A375 (cell line): ENCODE measurements at places on chromosomes 16 and 17. TPM values are rescaled to one million over a fixed set of nuclear protein-coding genes. Genes with fewer than 3 reads are reported as not detected.

Gene KIF18B
- total RNA-seq = 11.8 and 13.6 TPM in 2 replicates

Gene FBXO39
- total RNA-seq = not detected in 2 replicates

Gene SEZ6
- total RNA-seq = not detected in 2 replicates

Gene KRT35
- not detected in 2 replicates for total RNA-seq

Gene FBXO31
- 24.6 and 34.1 TPM in 2 replicates for total RNA-seq

Gene MT1M
- total RNA-seq = not detected in 2 replicates

Gene RCVRN
- total RNA-seq = 0.11 and 1.2 TPM in 2 replicates

Gene RAB11FIP4
- total RNA-seq = 1.2 and 1.4 TPM in 2 replicates

Gene NGFR
- 13.1 and 16.0 TPM in 2 replicates for total RNA-seq

Gene CDH5
- total RNA-seq = 0.05 and 0.45 TPM in 2 replicates

Gene GP1BA
- total RNA-seq = not detected in 2 replicates

Gene NATD1
- total RNA-seq = 2.3 and 2.6 TPM in 2 replicates

Gene TMC5
- total RNA-seq = not detected in 2 replicates

Gene TVP23B
- 44.2 and 48.6 TPM in 2 replicates for total RNA-seq

Gene CDC6
- total RNA-seq = 57.0 and 70.6 TPM in 2 replicates

Gene ABCC3
- total RNA-seq = 22.4 and 22.9 TPM in 2 replicates

Gene ABCC11
- 0.27 TPM in 1 of 2 replicates, not detected in the other for total RNA-seq

Gene PYY
- not detected in 2 replicates for total RNA-seq

Gene BFAR
- total RNA-seq = 81.8 and 96.3 TPM in 2 replicates

Gene BEAN1
- total RNA-seq = not detected in 2 replicates

Gene EFNB3
- total RNA-seq = 2.6 and 3.1 TPM in 2 replicates

Gene SALL1
- 9.5 and 12.4 TPM in 2 replicates for total RNA-seq

Gene FNDC8
- not detected in 2 replicates for total RNA-seq

Gene SRL
- total RNA-seq = not detected in 2 replicates

Gene ITGB4
- total RNA-seq = 48.4 and 56.9 TPM in 2 replicates

Gene GINS2
- 24.0 and 27.1 TPM in 2 replicates for total RNA-seq

Gene CHST4
- not detected in 2 replicates for total RNA-seq

Gene WBP2
- 32.0 and 41.2 TPM in 2 replicates for total RNA-seq

Gene KRTAP4-1
- not detected in 2 replicates for total RNA-seq

Gene GAST
- not detected in 2 replicates for total RNA-seq

Gene SEZ6L2
- total RNA-seq = 19.9 and 22.6 TPM in 2 replicates

Gene KCNH4
- total RNA-seq = 0.03 and 0.04 TPM in 2 replicates

Gene MC1R
- 12.2 and 13.8 TPM in 2 replicates for total RNA-seq

Gene IRX3
- 8.7 and 10.0 TPM in 2 replicates for total RNA-seq

Gene ASB16
- total RNA-seq = not detected in 2 replicates

Gene ABCC12
- total RNA-seq = 0.11 TPM in 1 of 2 replicates, not detected in the other

Gene CORO1A
- 6.7 and 14.7 TPM in 2 replicates for total RNA-seq

Gene TSEN54
- total RNA-seq = 18.9 and 22.1 TPM in 2 replicates

Gene QPRT
- total RNA-seq = 0.57 and 0.61 TPM in 2 replicates

Gene HOXB5
- 1.0 TPM in 2 replicates for total RNA-seq

Gene CLEC18B
- total RNA-seq = 3.9 and 5.8 TPM in 2 replicates

Gene RGS11
- total RNA-seq = 0.04 and 0.08 TPM in 2 replicates

Gene ARL5C
- not detected in 2 replicates for total RNA-seq

Gene GLIS2
- 1.8 and 2.9 TPM in 2 replicates for total RNA-seq

Gene ST6GALNAC1
- not detected in 2 replicates for total RNA-seq

Gene ALOX15B
- 0.26 and 0.32 TPM in 2 replicates for total RNA-seq

Gene DLX4
- total RNA-seq = 0.53 and 1.4 TPM in 2 replicates

Gene OTOP3
- total RNA-seq = not detected in 2 replicates

Gene HNF1B
- not detected in 2 replicates for total RNA-seq

Gene ANKRD40CL
- not detected in 2 replicates for total RNA-seq

Gene IRX5
- total RNA-seq = 9.4 and 15.1 TPM in 2 replicates

Gene KRTAP2-1
- not detected in 2 replicates for total RNA-seq

Gene SSTR5
- total RNA-seq = not detected in 2 replicates

Gene ATP6V0D1
- total RNA-seq = 42.6 and 43.2 TPM in 2 replicates
